ENCODE measurements at places on chromosomes 1 and 21.

DNA sequence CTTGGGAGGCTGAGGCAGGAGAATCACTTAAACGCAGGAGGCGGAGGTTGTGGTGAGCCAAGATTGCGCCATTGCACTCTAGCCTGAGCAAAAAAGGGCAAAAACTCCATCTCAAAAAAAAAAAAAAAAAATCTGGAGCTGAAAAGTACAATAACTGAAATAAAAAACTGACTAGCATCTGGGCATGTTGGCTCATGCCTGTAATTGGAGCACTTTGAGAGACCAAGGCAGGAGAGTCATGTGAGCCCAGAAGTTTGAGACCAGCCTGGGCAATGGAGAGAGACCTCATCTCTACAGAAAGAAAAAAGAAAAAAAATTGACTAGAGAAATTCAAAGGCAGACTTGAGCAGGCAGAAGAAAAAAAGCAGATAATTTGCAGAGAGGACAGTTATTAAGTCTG is 18.1 kb downstream of the CLDN19 start:
- no peak for DNase-seq

DNA sequence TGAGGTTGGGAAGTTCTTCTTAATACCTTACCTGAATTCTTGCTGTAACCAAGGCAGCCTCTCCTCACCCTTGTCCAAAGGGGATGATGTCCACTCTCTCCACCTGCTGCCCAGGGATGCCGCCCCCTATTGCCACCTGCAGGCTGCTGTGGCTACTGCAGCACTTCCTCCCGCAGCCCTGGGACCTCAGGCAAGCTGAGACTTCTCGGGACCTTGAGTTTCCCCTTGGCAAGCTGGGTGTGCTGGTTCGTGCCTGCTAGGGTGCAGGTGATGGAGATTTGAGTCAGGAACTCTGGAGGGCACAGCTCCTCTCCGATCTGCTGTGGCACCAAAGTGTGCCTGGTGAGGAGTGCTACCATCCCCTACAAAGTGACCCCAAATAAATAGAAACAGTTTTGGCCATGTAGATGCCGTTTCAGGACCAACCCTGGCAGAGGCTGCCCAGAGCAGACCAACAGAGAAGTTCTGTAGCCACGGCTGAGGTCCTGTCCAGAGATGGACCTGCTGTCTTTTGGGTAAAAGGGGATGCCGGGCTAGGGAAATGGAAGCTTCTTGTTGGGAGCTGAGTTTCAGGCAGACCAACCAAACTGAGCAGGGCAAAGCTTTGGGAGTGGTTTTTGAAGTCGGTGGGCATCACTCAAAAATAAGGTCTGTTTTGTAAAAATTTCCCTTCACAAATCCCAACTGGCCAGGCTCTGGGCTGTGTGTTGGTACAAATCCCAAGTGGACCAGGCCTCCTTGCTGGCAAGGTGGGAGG is 31.7 kb downstream of the RUNX3 start:
- no peak for DNase-seq

DNA sequence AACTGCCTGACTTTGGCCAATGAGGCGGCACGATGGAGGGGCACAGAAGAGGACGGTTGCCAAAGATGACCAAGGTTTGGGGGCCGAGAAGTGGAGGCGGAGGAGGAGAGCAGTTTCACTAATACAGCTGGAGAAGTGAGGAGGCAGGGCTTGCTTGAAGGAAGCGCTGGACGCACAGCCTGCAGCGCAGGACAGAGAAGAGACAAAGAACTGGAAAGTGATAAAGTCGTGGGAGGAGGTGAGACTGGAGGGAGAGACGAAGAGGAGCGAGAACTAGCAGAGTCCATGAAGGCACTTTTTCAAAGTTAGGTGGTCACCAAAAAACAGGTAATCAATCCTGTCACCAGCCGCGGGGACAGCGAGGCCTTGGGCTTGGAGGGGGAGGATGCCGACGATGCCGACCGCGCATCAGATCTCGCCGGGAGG is 771 bp downstream of the PACC1 start:
- no peak for DNase-seq

DNA sequence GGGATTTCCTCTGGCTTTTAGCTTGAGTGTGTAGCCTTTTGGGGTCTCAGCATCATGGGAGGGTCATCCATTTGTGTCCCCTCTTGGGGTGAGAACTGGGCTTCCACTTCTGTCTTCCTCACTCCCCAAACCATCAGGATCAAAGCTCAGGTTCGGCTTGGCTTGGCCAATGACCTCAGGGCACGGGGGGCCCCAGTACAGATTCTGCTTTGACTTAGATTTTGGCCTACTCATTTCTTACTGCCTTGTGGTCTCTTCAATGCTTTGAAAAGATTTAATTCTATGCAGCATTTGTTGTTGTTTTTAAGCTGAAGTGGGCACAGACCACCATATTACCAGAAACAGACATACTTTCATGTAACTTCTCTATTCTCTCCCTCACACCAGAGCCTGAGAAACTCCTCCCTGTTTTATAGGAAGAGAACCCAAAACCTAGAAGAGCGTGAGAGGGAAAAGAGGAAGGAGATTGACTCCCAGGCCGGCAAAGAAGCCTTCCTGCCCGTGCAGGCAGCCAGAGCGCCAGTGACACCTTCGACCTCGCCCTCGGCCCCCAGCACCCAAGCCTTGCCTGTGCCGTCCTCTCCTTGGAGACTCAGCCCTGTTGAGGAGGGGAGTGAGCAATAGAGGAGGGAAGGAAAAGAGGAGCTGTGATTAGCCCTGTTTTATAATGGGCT is 1.9 kb upstream of the S100A3 start:
- no peak for DNase-seq
